Stimulated activated naive CD4-positive, alpha-beta T cell treated with Interleukin-2 at 50 U/mL for 16 hours (primary cell): ENCODE measurements at places on chromosomes 7 and 10.

GRCh38 chr10:17147884-17148489 is 18.4 kb upstream of the CUBN start:
- DNase-seq = no peak

DNA sequence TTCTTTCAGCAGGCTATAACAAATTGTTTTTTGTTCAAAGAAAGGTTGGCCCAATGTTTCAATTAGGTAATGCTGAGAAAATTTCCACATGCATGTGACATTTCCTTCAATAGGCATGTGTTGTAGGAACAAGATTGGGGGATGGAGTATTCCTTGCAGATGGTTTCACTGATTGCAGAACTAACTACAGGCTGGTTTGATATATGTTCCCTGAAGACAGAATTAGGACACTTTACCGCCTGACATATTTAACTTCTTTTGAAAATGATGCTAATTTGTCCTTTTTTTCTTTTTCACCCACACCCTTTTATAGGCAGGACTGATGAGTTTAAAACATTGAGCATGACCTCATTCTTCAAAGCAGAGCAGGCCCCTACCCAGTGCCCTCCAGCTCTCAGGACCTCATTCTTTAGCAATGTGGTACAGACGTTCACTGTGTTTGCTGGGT is 163.3 kb downstream of the CPED1 start:
- DNase-seq = no peak

- no peak for DNase-seq
Observed at GRCh38 chr7:149791-150636, 42.4 kb upstream of the FAM20C start.

DNA sequence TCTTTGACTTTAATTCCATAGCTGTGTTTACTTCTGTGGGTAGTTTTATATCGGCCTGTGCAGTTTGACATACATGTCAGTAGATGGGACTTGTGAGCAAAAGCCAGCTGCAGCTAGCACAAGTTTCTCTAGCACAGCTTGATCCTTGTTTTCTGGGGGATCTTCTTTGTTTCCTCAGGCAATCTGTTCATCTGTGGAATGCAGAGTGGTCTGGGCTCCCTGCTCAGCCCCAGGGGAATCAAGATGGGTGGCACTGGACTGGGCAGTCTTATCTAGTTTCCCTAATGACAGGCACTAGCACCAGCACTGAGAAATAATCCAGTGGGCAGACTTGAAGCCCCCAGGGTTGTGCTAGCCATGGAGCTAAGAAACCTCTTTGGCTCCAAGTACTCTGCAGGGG is 40.8 kb downstream of the CYP2C19 start:
- no peak for DNase-seq

DNA sequence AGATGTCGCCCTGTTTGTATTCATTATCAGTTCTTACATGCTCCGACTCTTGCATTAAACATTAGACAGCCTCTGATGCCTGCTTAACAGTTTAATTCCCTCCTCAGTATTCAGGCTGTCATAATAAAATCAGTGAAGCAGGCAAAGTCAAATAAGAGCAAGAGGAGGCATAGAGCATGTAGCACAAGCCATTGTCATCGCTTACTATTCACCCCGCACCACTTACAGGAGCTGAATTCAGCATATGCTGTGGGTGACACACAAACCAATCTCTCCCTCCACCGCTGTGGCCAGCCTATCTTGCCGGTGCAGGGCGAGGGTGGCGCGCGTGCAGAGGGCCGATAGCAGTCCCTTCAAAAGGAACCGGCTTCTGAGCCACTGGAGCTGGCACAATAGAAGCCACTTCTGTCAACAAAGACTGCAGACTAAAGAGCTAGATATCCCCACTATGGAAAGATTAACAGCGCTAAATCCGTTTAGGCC is 433.2 kb upstream of the MGMT start:
- DNase-seq = no peak

- DNase-seq = no peak
Observed at GRCh38 chr7:153507885-153508284, 544.3 kb upstream of the DPP6 start.

- no peak for DNase-seq
Observed at GRCh38 chr7:122055073-122055472, 89.0 kb downstream of the AASS start.

- no peak for DNase-seq
Observed at GRCh38 chr7:84939442-84939841, 247.4 kb downstream of the SEMA3D start.

DNA sequence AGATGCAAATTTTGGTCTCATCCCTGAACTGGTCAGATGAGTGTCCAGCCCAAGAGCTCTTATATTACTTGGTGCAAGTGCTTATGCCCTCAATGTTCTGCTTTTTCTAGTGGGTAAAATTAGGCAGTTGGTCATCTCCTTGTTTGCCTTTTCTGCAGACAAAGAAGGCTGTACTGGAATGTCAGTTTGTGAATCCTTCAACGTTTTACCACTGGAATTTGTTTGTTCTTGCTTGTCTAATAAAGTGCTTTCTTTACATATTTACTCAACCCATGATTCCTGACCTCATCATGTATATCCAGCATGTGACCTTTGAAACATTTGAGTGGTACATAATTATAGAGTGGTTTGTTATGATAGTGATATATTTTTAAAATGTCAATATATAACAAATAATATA is 232.2 kb upstream of the TEX47 start:
- no peak for DNase-seq

DNA sequence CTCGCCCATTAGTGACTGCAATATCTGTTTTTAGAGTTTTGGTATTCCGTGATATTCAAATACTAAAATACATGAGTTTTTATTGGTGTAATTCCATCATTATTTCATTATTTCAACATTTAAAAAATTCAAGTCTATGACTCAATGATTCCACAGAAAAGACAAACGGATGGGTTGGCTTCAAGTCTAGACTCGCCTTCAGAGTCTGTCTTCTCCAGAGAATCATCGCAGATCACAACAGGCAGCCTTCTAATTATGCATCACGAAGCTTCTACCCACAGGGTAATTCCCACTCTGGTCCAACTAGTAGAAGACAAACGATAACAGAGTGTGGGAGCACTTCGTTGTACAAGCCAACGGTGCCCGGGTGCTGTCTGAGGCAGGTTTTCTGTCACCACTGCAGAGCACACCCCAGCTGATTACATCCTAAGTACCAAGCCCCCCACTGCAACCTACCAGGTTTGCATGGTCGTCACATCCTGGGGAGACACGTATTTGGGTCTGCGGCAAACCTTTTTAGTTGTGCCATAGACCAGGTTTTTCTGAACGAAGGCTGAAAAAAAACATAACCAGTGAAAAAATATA is 28.9 kb downstream of the PARP12 start:
- DNase-seq = no peak

- DNase-seq = no peak
Observed at GRCh38 chr7:82998436-82998835, 164.2 kb downstream of the PCLO start.
